ENCODE measurements at places on chromosomes 1 and 21.

DNA sequence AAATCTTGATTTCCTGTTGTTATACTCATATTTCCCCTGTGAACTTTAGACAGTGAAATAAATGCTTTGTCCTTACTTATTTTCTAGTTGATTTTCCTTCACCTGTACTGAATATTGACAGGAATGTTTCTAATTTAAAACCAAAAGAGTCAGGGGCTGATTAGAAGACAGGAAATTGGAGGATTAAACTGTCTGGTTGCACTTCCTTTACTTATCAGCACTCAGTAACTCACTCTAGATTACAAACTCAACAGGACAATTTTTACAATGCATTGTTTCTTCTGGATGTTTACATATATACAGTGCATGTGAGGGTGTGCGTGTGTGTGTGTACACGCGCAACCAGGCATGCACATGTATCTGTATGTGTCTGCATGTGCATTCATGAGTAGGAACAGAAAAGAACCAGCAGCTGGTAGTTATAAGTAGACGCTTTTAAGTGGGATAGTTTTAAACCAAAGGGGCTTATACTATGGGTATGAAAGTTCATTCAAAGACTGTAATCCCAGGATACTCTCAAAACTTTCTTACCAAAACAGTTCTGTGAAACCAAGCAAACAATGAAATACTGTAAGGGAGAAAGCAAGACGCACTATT lies 212.0 kb upstream of the NFIA start:
- H3K27me3 ChIP-seq = no peaks in the 10 kb centered on the region
- H3K36me3 ChIP-seq = no peaks in the 10 kb centered on the region
- H3K27ac ChIP-seq = no peak overlapping the region
- no peak overlapping the region for H3K4me3 ChIP-seq

DNA sequence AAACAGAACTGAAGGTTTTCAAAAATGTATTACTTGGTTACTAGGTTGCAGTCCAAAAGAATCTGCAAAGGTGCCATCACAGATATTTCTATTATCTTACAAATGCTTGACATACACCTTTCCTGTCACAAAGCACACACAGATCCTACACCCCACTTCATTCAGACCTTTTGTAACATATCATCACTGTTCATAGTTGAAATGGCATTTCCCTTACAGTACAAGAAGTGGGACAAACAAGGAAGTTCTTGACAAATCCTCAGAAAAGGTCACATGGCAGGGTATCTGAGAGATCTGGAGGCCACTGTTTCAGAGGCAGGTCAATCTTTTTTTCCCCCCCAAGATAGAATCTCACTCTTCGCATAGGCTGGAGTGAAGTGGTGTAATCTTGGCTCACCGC lies 21.3 kb downstream of the TOR1AIP2 start:
- no peak for DNase-seq
- H3K36me3 ChIP-seq = peaks cover 1% of the 10 kb centered on the region
- H3K4me1 ChIP-seq = no peaks in the 10 kb centered on the region
- H3K4me3 ChIP-seq = no peak overlapping the region
- H3K27ac ChIP-seq = no peak overlapping the region

DNA sequence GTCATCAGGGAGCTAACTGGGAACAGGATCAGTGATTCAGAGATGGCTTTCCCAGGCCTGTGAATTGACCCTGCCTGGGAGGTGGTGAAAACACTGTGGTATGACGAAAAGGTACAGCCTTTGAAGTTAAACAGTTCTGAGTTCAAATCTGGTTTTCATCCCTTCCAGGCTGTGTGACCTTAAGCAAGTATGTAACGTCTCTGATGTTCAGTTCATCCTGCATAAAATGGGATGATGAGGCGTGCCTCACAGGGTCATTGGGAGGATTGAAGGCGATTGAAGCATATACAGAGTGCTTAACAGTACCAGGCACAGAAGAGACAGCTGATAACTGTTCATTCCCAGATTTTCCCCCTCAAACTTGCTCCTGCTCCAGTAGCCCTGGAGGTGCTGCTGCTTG lies 11.0 kb downstream of the KCNC4 start:
- DNase-seq = no peak
- no peak overlapping the region for H3K4me3 ChIP-seq
- H3K4me1 ChIP-seq = peaks cover 16% of the 10 kb centered on the region
- H3K27me3 ChIP-seq = no peaks in the 10 kb centered on the region
- H3K27ac ChIP-seq = no peak overlapping the region

DNA sequence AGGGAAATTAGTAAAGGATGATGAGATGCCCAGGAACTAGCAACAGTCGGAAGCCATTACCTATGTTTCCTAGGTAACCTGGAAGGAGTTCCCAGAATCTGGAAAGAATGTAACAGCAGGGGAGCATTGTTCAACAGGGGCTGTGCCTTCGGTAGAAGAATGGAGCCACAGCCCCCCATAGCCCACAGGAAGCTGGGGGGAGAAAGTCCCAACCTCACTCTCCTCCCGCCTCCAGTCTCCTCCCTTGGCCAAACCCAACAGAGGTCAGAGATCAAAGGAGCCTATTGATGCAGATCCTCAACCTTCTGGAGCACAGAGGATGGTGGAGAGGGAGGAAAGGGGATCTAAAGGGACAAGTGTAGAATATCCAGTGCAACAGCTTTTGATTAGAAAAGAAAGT lies 131.5 kb upstream of the SLC44A3 start:
- DNase-seq = no peak
- H3K27me3 ChIP-seq = no peaks in the 10 kb centered on the region
- no peak overlapping the region for H3K4me3 ChIP-seq
- no peaks in the 10 kb centered on the region for H3K36me3 ChIP-seq
- H3K27ac ChIP-seq = no peak overlapping the region

- no peaks in the 10 kb centered on the region for H3K4me1 ChIP-seq
- no peak for DNase-seq
- no peak overlapping the region for H3K4me3 ChIP-seq
- H3K36me3 ChIP-seq = no peaks in the 10 kb centered on the region
Observed at GRCh38 chr1:23004112-23004511, 11.5 kb downstream of the TEX46 start.

Data from Caco-2 (cell line).